Pancreas (tissue), 10 donors: ENCODE measurements at places on chromosomes 12 and 14. TPM values are rescaled to one million over a fixed set of nuclear protein-coding genes. Genes with fewer than 3 reads are reported as not detected.

DNA sequence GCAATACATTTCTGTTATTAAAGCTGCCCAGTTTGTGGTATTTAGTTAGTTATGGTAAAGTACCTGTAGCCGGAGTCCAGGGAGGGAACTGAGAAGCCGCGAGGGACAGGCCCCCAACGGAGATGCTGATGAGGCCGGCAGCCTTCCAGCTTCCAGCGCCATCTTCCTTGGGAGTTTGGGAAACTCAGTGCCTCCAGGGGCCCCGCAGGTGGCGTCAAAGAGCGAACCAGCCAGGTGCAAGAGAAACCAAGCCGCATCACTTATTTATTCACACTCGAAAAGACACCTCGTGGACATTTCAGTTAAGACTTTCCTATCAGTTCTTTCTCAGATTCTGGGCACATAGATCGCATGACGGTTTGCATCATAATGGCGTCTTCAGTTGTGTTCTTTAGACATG is 216.6 kb downstream of the GLT1D1 start:
- H3K36me3 ChIP-seq = no peaks in the 10 kb centered on the region
- no peaks in the 10 kb centered on the region for H3K4me1 ChIP-seq
- no peak overlapping the region for H3K4me3 ChIP-seq
- DNase-seq = no peak
- no peaks in the 10 kb centered on the region for H3K27me3 ChIP-seq

LRP1-AS gene
- polyA plus RNA-seq = not detected

EIF2B2 gene
- polyA plus RNA-seq = 19.0 TPM

NABP2 gene
- 14.1 TPM for polyA plus RNA-seq

DNA sequence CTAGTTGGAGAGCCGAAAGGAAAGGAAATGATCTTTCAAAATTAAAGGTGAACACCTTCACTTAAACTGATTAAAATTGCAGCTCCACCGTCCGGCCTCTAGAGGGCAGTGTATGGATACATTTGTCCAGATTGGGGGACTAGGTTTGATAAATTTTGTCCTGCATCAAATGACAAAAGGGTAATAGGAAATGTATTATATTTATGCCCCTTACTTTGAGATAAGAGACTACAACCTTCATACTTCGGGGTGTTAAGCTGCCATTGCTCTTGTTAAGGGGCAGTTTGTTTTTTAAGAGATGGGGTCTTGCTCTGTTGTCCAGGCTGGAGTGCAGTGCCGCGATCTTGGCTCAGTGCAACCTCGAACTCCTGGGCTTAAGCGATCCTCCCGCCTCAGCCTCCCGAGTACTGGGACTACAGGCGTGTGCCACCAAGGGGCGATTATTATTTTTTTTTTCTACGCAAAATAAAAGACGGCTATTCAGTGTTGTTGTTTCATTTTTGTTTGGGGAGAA is 818 bp upstream of the SUOX start:
- H3K27me3 ChIP-seq = no peaks in the 10 kb centered on the region
- DNase-seq = peak; percentile 67
- no peaks in the 10 kb centered on the region for H3K4me1 ChIP-seq
- H3K4me3 ChIP-seq = peak overlapping the region; percentile 67
- H3K36me3 ChIP-seq = peaks cover 22% of the 10 kb centered on the region

DNA sequence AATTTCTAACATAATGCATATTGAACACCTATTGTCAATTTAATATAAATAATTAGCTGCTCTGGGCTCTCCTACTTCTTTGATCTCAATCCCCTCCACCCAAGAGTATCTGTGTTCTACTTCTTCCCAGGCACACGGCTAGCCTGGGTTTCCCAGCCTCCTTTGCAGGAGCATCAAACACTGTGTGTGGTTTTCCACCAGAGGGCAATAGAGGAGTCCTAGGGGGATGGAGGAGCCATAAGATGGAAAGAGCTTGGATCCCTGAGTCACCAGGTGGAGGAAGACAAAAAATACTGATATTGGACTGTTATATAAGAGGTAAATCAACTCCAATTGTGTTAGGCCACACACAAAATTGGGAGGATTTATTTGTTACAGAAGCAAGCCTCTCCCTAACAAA is 333.7 kb downstream of the GLT1D1 start:
- no peaks in the 10 kb centered on the region for H3K36me3 ChIP-seq
- no peaks in the 10 kb centered on the region for H3K4me1 ChIP-seq
- H3K4me3 ChIP-seq = no peak overlapping the region
- H3K27me3 ChIP-seq = no peaks in the 10 kb centered on the region

SERPINA10 gene
- polyA plus RNA-seq = 4.3 TPM
